SK-N-SH (cell line): ENCODE measurements at places on chromosomes 4 and X. TPM values are rescaled to one million over a fixed set of nuclear protein-coding genes. Genes with fewer than 3 reads are reported as not detected.

Gene PDS5A
- 14.1 and 18.1 TPM in 2 replicates for polyA plus RNA-seq

DNA sequence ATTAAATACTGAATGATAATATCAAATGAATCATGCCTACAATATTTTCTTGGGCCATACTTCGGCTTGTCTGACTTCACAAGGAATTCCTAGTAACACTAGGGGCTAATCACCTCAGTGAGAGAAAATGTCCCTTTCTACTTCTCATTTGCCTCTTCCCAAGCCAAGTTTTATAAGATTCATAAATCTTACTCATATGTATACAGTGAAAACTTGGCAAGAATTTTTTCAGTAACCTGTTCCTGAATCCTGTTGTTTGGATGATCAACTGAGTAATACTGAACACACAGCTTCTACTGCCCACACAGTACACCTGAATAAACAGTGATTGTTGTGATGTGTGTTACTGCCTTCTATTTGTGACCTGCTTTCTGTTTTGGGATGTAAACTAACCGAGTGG is 16.5 kb downstream of the TMPRSS11E start:
- no peak for DNase-seq

Gene CXorf49
- not detected in 2 replicates for polyA plus RNA-seq

GRCh38 chr4:8891646-8892555 is 20.3 kb upstream of the HMX1 start:
- DNase-seq, result peak; percentile 55

Gene XAGE2
- polyA plus RNA-seq, result 0.13 TPM in 1 of 2 replicates, not detected in the other

GRCh38 chr4:52195869-52196268 is 144.8 kb downstream of the SPATA18 start:
- no peak for DNase-seq

DNA sequence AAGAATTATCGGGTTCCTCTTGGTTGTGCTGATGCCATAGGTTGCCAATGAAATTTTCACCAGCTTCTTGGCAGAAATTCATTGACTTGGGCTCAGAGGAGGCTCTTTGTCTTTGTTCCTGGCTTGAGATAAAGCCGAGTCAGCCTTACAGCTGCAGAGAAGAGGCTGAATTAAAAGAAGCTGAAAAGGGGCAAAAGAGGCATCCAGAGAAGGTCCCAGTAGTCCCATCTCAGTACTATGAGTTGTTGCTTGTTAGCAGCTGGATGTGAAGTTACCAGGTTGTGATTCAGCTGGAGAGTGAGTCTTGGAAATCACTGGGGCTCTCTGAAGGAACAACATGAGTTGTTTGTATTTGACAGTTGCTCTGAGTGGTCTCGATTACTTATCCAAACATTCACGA is 59.7 kb downstream of the SMAD1 start:
- DNase-seq, result no peak

- DNase-seq, result no peak
Measured at GRCh38 chr4:45241976-45242375, 515.6 kb upstream of the GNPDA2 start.
